ENCODE measurements at places on chromosomes 13 and 19. TPM values are rescaled to one million over a fixed set of nuclear protein-coding genes. Genes with fewer than 3 reads are reported as not detected.

GRCh38 chr19:13430790-13431582 lies 75.3 kb downstream of the CACNA1A start:
- H3K4me3 ChIP-seq: no peak overlapping the region
- no peaks in the 10 kb centered on the region for H3K4me1 ChIP-seq
- DNase-seq: peak; percentile 33
- no peaks in the 10 kb centered on the region for H3K27me3 ChIP-seq
- H3K27ac ChIP-seq: no peak overlapping the region

DNA sequence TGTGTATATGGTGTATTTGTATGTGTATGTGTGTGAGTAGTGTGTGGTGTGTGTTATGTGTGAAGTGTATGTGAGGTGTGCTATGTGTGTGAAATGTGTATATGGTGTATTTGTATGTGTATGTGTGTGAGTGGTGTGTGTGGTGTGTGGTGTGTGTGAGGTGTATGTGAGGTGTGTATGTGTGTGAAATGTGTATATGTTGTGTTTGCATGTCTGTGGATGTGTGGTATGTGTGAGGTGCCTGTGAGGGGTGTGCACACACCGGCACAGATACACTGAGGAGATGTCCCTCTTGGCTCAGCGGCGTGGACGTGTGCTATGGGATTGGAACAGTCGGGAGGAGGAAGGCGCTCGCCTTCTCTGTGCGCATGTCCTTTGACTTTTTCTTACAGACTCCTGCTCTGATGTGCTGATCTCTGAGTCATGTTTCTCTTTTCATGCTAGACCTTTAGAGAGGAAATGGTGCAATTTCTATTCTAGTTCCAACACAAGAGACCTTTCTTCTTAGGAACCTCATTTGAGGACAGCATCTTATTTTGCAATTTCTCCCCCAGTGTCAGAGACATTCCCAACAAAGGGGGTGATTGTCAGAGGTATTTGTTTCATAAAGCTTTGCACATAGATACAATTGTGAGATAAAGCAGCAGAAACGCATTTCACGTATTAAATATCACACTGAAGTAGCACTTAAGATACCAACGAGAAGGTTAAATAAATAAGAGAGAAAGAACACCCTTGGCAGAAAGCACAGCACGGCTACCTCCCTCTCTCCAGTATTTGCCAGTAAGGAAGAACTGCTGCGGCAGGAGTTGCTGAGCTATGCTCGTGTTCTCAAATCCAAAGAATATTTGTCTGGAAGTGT lies 11.3 kb upstream of the TNFRSF19 start:
- no peak overlapping the region for H3K4me3 ChIP-seq
- H3K27ac ChIP-seq: peak overlapping the region; percentile 28

- no peaks in the 10 kb centered on the region for H3K27me3 ChIP-seq
- peak; percentile 70 for DNase-seq
- H3K4me3 ChIP-seq: no peak overlapping the region
- peak overlapping the region; percentile 87 for H3K27ac ChIP-seq
These were observed 25.9 kb downstream of the RCN3 start for GRCh38 chr19:49553451-49554271.

DNA sequence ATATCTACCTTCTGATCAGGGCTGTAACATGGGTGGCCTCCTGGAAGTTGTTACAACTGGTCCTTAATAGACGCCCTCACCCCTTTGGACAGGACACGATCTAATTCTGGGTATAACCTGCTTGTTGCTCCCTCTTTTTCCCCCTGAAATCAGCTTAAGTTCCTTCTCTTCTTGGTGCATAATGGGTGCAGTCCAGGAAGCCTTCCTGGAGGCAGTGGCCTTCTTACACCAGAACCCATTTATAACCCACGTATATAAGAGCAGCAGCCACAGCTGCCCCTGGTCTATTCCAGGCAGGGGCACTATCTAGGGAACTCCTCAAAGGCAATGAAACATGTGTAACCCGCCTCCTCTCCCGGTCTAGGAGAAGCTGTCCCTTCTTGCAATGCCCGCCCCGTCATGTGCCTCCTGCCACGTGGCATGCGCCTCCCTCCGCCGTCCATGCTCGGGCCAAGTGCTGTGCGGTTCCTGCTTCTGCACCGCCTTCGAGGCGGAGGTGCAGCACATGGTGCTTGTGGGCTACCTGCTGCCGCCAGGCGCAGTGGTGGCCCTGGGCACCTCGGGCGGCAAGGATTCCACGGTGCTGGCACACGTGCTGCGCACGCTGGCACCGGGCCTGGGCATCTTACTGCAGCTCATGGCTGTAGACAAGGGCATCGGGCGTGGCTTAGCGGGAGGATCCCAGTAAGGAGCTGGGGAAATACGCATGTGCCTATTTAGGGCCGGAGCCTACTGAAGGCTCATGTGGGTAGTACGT lies 27.3 kb downstream of the ZNF175 start:
- no peaks in the 10 kb centered on the region for H3K36me3 ChIP-seq
- no peak overlapping the region for H3K4me3 ChIP-seq
- H3K27me3 ChIP-seq: peaks cover 13% of the 10 kb centered on the region
- H3K4me1 ChIP-seq: peaks cover 15% of the 10 kb centered on the region
- H3K27ac ChIP-seq: no peak overlapping the region

DNA sequence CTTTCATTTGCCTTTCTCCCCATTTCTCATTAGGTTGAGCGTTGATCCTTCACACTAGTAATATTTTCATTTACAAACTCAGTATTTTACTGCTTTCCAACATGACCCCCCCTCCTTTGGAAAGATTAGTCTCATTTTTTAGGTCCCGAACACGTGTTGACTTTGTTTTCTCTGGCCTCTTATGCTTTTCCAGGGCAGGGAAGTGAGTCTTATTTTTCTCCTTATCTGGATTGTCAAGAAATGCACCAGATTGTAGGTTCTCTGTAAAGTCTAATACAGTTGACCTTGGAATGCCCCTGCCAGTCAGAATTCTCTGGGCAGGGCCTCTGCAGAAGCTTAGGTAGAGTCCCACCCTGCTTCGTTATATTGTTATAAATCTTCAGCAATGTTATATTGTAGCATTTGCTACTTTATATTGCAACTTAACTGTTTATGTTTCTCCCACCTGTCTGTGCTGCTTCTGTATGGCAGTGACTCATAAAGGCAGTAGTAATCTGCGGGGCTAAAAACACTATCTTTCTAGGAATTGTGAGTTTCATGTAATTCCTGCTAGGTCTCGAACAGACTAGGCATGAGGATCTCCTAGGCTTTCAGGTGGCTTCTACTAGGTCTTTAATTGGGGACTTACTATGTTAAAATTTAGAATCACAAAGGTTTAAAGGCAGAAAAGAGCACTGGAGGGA lies 2.0 kb downstream of the TDRD3 start:
- peaks cover 33% of the 10 kb centered on the region for H3K4me1 ChIP-seq
- H3K36me3 ChIP-seq: no peaks in the 10 kb centered on the region
- peak overlapping the region; percentile 75 for H3K4me3 ChIP-seq
- peak overlapping the region; percentile 100 for H3K27ac ChIP-seq
- H3K27me3 ChIP-seq: no peaks in the 10 kb centered on the region

- peaks cover 26% of the 10 kb centered on the region for H3K27me3 ChIP-seq
- no peaks in the 10 kb centered on the region for H3K36me3 ChIP-seq
- no peak overlapping the region for H3K4me3 ChIP-seq
- no peak overlapping the region for H3K27ac ChIP-seq
- DNase-seq: no peak
These were observed 12.0 kb upstream of the GAS6 start for GRCh38 chr13:113875837-113876281.

ATP8B3 gene
- total RNA-seq: not detected

GRCh38 chr13:114056205-114057013 lies 76.0 kb downstream of the RASA3 start:
- H3K27ac ChIP-seq: no peak overlapping the region
- H3K4me1 ChIP-seq: peaks cover 8% of the 10 kb centered on the region
- DNase-seq: no peak
- no peak overlapping the region for H3K4me3 ChIP-seq

FBXO27 gene
- 1.5 TPM for total RNA-seq

TMEM59L gene
- 0.55 TPM for total RNA-seq

GRCh38 chr13:70893832-70894231 lies 785.6 kb upstream of the KLHL1 start:
- no peaks in the 10 kb centered on the region for H3K27me3 ChIP-seq
- H3K4me3 ChIP-seq: no peak overlapping the region
- no peak for DNase-seq
- no peaks in the 10 kb centered on the region for H3K4me1 ChIP-seq
- no peak overlapping the region for H3K27ac ChIP-seq

DNA sequence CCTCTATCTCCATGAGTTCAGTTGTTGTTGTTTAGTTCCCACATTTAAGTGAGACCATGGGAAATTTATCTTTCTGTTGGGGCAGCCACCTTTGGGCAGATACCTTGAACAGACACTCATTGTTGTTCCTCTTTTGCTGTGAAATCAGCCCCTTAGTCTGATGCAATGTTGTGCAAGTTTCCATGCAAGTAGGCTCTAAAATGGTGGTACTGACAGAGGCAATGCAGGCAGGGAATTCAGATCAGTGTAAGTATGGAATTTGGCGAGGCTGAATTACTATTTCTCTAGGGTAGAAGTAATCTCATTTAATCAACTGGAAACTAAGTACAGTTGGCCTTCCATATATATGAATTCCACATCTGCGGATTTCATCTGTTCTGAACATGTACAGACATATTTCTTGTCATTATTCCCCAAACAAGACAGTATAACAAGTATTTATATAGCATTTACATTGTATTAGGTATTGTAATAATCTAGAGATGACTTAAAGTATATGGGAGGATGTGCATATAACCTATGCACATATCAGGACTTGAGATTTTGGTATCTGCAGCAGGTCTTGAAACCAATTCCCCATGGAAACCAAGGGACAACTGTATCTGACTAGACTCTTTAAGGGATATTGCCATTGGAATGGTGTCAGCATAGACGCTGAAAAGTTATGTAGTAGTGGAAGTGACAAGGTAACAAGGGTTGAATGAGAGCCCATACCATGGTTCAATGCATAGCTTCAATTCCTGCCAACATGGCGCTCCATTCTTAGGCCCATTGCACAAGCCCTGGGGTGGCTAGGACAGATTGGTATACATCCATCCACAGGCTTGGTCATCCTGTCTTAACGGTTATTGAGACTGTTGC lies 281.5 kb upstream of the HTR2A start:
- DNase-seq: no peak
- no peak overlapping the region for H3K4me3 ChIP-seq
- no peaks in the 10 kb centered on the region for H3K27me3 ChIP-seq

- H3K4me3 ChIP-seq: no peak overlapping the region
- no peaks in the 10 kb centered on the region for H3K4me1 ChIP-seq
- H3K36me3 ChIP-seq: no peaks in the 10 kb centered on the region
- no peaks in the 10 kb centered on the region for H3K27me3 ChIP-seq
- no peak overlapping the region for H3K27ac ChIP-seq
- DNase-seq: no peak
These were observed 923 bp upstream of the C13orf42 start for GRCh38 chr13:51111997-51112396.

DNA sequence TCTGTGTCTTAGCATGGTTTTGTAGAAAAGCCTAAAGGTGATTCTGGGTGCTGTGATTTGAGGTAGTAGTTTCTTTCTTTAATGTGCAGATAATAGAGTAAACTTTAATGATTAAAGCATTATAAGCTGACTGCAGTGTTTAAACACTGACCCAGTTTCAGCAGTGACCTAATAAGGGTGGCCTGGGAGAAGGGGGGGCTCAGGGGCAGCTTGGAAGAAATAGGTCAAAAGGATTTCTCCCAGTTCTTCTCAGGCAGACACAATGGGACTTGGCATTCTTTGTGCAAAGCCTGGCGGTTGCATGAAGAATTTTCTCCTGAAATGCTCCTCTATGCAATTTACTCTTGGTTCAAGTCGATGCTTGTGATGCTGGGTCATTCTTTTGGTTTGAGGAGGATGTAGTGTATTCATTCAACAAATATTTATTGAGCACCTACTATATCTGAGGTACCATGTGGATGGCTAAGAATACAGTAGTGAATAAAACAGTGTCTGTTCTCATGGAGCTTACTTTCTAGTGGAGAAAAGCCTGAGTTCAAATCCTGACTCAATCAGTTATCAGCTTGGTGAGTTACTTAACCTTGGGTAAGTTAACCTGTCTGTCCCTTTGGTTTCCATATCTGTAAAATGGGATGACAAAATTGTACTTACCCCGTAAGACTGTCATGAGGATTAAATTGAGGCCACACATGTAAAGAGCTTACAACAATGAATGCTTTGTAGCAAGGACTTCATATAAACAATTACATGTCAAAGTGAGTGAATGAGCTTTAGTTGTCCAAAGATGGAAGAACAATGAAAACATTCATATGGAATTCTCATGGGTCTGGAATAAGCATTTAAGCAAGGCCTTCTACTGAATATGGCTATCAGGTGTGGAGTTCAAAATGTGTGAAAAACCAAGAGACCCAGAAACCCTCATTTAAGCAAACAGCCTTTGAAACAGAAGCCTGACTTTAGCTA lies 210.2 kb downstream of the KCNRG start:
- no peak for DNase-seq
- no peaks in the 10 kb centered on the region for H3K36me3 ChIP-seq
- H3K27me3 ChIP-seq: no peaks in the 10 kb centered on the region
- H3K4me3 ChIP-seq: no peak overlapping the region
- peaks cover 15% of the 10 kb centered on the region for H3K4me1 ChIP-seq

DNA sequence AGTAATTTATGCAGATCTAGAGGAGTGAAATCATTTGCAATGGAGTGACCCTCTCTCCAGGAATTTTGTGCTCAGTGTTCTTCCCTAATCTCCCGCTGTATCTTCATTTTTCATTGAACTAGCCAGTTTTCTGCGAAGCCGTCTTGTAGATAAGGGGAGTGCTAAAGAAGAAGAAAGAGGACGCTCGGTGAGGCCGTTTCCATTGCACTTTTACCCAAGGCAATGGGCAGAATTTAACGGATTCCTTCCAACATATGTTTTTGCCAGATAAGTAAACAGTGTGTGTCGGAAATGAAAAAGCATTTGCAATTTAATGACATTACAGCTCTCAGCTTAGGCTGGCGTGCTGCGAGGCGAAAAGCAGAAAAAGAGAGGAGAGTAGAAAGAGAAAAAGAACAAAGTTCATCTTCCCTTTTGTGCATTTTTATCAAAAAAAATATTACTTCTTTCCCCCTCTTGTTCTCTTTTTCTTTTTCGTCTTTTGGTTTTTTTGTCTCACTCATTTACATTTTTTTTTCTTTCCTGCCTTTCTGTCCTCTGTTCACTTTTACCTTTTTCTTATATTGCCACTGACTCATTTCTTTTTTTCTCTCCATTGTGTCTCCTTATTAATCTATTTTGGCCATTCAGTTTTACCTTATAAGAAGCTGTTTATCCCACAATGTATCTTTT lies 49.9 kb downstream of the SOX21 start:
- H3K4me3 ChIP-seq: no peak overlapping the region
- H3K27ac ChIP-seq: no peak overlapping the region
- H3K36me3 ChIP-seq: no peaks in the 10 kb centered on the region
- DNase-seq: no peak

All from transverse colon (tissue), 4 donors.